ENCODE measurements at places on chromosomes 4 and X.

GRCh38 chr4:124943938-124944337 lies 231.4 kb upstream of the ANKRD50 start:
- DNase-seq = no peak

- DNase-seq = no peak
Measured at GRCh38 chrX:109914114-109914849, 88.6 kb upstream of the TMEM164 start.

DNA sequence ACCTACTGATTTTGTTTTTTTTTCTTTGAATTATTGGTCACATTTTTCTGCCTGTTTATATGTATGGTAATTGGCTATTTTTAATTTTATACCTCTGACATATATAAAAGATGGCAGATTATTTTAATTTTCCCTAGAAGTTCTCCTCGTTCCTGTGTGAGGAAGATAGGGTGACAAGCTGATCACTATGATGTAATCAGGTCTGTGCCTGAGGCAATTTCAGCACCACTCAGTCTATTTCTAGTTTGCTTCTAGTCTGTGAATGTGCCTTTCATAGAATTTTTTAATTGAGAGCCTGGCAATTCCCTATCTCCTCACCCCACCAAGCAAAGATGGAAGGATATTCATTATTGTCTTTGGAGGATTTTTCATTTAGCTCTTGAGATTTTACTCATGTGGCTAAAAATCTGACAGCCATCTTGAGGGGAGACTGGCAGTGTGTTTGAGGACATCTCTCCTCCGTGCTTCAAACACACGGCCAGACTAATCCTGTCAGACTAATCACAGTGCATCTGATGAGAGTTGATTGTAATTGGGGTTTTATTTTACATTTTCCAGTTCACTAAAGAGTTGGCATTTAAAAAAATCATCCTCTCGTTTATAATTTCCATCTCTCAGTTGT lies 500.3 kb downstream of the TRIML1 start:
- no peak for DNase-seq

- no peak for DNase-seq
Measured at GRCh38 chrX:13334491-13334890, 14.6 kb upstream of the ATXN3L start.

DNA sequence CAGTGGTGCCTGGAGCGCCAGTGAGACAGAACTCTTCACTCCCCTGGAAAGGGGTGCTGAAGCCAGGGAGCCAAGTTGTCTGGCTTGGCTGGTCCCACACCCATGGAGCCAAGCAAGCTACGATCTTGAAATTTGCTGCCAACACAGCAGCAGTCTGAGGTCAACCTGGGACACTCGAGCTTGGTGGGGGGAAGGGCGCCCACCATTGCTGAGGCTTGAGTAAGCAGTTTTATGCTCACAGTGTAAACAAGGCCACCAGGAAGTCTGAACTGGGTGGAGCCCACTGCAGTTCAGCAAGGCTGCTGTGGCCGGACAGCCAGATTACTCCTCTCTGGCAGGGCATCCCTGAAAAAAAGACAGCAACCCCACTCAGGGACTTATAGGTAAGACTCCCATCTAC lies 149.5 kb downstream of the EDA2R start:
- no peak for DNase-seq

- no peak for DNase-seq
Measured at GRCh38 chr4:2936773-2937145, 26.4 kb downstream of the NOP14 start.

- DNase-seq = no peak
Measured at GRCh38 chrX:91122151-91122694, 312.4 kb upstream of the PABPC5 start.

DNA sequence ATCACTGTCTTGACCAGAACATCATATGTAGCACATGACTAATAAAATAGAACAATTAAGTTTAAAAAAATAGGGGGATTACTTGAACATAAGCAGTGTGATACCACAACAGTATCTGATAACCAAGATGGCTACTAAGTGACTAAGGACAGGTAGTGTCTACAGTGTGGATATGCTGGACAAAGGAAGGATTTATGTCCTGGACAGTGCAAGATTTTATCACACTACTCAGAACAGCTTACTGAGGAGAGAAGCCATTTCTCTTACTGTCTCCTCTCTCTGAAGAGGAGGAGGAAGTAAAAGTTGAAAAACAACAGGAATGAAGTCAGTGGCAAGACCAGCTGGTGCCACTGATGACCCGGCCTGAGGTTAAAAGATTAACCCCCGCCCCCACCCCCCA lies 4.0 kb upstream of the SLC10A7 start:
- DNase-seq = no peak

DNA sequence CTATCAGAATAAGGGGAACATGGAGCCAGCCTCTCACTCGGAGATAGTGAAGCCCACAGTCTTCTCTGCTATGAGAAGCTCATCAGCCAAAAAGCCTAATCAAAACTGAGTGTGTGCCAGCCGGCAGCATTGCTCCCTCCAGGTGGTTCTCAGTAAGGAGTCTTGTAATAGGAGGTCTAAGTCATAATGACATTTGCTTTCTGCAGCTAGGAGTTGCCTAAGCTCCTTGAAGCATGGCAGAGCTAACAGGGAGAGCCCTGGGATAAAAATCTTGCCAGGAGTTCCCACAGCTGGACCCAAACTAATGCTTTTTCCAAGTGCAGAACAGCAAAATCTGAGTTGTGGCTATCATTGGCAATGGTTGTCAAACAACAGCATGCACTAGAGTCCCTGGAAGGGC lies 245.2 kb downstream of the SPATA18 start:
- no peak for DNase-seq

- no peak for DNase-seq
Measured at GRCh38 chr4:185925910-185926360, 113.9 kb upstream of the SORBS2 start.

GRCh38 chrX:51395810-51396728 lies 63.4 kb downstream of the NUDT10 start:
- DNase-seq = no peak

GRCh38 chr4:173013232-173013930 lies 155.2 kb upstream of the GALNT7 start:
- no peak for DNase-seq

GRCh38 chr4:61517144-61517543 lies 317.0 kb downstream of the ADGRL3 start:
- DNase-seq = no peak

GRCh38 chrX:129719268-129719667 lies 19.5 kb upstream of the XPNPEP2 start:
- DNase-seq = no peak

GRCh38 chr4:108466936-108467902 lies 153.2 kb upstream of the RPL34 start:
- DNase-seq = no peak

- DNase-seq = no peak
Measured at GRCh38 chr4:153502584-153502983, 36.4 kb downstream of the TMEM131L start.

DNA sequence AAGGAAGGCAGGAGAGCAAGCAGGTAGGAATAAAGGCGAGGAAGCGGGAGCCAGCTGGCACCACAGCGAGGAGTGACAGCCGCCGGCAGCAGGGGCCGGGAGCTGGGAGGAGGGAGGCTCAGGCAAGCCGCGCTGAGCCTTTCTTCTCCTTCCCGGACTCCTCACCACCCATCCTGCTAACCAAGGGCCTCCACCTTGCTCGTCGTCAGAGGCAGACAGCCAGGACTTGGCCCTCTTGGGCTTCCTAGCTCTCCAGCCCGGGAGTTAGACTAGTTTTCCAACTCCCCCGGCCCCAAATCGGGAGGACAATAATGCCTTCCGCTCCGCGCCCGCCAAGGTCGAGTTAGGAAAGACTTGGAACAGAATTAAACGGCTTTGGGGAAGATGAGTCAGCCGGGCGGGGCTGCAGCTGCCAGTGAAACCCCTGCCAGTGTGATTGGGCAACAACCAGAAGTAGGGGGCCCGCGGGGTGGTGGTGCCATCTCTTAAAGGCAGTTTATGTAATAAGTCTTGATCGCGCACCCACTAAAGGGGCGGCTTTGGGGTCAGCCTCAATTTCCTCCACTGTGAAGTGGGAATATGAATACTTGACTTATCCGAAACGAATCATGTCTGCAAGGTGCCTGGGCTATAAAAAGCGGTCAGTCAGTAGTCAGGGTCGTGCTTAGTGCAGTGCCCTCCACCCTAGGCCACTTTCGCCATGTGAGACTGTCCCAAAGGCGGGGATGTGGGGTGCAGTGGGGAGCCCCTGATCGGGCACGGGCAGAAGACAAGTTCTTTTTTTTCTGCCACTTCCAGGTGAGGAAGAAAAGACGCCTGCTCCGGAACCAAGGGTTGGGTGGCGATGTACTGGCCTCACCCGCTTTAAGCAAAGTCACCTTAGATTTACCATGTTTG lies 6.7 kb upstream of the HSD17B10 start:
- peak; percentile 44 for DNase-seq

GRCh38 chr4:118936406-118936805 lies 47.8 kb downstream of the SYNPO2 start:
- DNase-seq = no peak

- DNase-seq = no peak
Measured at GRCh38 chr4:109495514-109495913, 61.9 kb downstream of the SEC24B start.

Measured in GF-D8 (cell line).